Stimulated activated CD4-positive, alpha-beta T cell treated with anti-CD3 and anti-CD28 coated beads, Interleukin-2, amount 100 ng/mL, for 4 hours (primary cell): ENCODE measurements at places on chromosomes 5 and 9.

- DNase-seq = no peak
Measured at GRCh38 chr5:110092955-110093785, 403.4 kb downstream of the MAN2A1 start.

GRCh38 chr9:20319641-20320337 lies 302.5 kb downstream of the MLLT3 start:
- no peak for DNase-seq

DNA sequence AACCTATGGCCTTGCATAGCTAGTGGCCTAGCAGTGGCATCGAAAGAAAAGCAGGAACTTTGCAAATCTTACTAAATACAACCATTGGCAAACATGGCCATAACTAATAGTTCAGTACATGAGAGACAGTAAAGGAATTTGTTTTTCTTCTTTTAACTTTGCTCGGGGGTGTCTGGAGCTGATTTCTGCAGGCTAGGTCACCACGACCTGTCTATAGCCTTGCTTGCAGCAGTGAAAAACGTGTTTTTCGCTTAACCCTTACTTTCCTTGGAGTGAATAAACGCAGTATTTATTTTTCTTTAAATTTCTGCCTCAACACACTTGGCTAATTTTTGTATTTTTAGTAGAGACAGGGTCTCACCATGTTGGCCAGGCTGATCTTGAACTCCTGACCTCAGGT lies 19.9 kb downstream of the NAIF1 start:
- DNase-seq = no peak

DNA sequence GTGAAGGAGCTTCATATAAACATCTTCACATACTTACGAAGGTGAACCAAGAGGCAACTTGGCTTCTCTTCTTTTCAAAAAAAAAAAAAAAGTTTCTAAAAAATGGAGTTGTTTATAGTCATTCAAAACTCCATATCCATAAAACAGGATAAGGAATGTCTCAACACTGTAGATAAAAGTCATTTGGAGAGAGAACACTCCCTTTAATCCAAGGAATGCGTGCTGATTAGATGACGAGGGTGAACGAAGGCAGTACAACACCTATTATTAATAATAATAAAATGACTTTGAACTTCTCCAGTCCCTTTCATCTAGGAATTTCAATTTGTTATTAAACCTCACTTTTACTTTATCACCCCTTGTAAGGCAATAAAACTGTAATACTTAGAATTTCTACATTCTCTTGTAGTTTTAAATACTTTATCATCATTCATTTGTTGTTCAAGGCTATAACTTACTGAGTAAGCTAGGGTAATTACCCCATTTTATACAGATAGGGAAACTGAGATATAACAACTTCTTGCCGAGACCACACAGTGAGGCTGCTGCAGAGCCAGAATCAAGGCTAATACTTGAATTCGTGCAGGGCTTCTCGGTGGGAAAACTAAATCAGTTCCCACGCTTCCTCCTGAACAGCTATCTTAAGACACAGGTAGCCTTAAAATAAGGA lies 377.1 kb downstream of the EFNA5 start:
- DNase-seq = no peak

DNA sequence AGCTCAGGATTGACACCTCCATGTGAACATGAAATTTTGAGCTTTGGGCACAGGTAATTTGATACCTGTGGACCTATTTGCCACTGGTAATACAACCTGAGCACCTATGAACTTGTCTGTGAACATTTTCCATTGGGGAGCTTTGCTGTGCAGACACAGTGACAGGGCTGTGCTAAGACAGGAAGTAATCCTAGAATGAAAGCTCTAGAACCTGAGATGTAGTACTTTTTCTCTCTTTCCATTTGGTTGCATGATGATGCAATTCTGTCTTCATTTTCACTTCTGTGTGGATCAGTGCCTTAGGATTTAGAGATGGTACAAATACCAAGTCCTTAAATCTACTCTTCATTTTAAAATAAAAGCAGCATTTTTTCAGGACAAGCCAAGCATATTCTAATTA lies 216.9 kb downstream of the NR3C1 start:
- DNase-seq = no peak

DNA sequence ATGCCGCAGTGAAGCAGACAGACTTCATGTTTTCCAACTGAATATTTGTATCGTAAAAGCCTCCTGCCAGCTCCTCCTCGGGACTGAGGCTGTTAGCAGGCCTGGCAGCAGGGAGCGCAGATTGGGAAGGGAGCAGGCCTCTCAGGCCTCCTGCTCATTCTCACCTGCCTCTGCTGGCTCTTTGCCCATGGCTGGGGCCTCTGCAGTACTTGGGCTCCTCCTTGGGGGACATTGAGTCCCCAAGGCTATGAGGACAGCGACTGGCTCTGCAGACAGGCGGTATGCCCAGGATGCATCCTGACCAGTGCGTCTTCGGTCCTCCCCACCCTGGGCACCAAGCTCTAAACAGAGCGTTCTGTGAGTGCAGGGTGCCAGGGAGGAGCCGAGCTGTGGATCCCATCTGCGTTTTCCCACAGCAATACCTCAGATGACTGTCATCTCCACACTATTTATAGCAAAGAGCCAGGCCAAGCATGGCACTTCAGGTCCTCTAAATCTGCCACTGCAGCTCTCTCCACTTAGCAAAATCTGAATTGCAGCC lies 38.7 kb downstream of the TSTD2 start:
- DNase-seq = no peak

- DNase-seq = no peak
Measured at GRCh38 chr9:72187121-72187695, 38.0 kb downstream of the GDA start.

GRCh38 chr9:122378236-122378635 lies 7.4 kb downstream of the PTGS1 start:
- DNase-seq = no peak

GRCh38 chr9:100287186-100287585 lies 65.6 kb downstream of the TEX10 start:
- DNase-seq = no peak

GRCh38 chr5:16768184-16768583 lies 151.4 kb upstream of the RETREG1 start:
- DNase-seq = no peak

DNA sequence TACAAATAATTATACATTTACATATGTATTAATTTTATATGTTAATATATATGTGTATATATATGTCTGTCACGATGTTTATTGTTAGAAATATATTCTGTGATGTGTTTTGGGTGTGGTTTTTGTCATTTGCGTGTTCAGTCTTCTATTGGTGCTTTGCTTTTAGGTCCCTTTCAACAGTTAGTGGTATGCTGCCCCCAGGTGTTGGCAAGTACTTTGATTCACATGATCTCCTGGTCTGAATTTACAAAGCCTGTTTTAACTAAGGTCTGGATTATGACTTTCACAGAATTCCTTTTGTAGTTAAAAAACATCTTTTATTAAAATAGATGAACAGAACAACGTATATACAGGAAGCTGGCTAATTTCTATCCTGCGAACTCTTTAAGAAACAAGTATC lies 271.5 kb downstream of the CCDC171 start:
- DNase-seq = no peak

- DNase-seq = no peak
Measured at GRCh38 chr5:68216245-68217046, 890 bp downstream of the PIK3R1 start.

- DNase-seq = no peak
Measured at GRCh38 chr5:146690880-146691355, 174.9 kb upstream of the GPR151 start.

DNA sequence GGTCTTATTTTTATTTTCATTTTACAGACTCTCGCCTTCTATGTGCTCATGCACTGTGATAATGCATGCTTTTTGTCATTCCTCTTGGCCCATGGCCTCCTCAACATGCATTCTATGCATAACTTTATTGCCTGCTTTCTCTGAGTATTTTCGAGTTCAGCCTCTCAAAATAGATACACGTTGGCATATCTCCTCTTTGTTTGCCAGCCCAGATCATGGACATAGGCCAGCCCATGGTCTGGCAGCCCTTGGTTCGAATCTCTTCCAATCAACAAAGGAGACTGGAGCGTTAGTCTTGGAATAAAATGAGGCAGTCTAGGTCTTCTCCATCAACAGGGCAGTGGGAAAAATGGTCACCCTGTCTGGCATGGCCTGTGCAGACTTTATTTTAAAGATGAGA lies 279.5 kb upstream of the ADAMTS16 start:
- no peak for DNase-seq

GRCh38 chr9:138022121-138022741 lies 144.6 kb downstream of the CACNA1B start:
- DNase-seq = no peak

DNA sequence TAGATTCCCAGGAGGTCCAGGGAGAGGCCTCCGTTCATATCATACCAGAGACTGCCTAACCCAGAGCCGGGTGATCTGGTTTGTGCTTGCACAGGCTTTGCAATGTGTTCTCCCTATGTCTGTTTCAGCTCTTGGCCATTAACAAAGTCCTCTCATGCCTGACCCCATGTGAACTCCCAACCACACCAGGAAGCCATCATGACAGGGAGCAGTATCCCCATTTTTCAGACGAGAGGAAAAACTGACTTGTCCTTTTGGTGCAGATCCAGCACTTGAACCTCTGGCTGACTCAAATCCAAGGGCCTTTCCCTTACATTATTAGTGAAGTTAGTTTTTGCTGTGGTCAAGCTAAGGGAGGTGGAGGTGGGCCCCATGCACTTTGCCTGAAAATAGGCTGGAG lies 58.4 kb downstream of the TEX10 start:
- DNase-seq = no peak

DNA sequence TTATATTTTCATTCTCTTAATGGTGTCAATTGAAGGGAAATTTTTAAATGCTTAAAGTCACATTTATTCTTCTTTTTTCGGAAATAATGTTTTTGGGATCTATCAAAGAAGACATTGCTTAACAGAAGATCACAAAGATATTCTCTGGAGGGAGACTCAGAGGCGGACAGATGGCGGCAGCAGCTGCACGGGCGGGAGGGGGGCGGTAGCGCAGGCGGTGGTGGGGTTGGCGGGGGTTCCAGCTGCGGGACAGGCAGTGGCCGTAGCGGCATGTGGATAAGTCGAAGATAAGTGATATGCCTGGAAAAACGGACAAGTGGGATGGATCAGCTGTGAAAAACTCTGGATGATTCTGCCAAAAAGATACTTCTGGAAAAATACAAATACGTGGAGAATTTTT lies 31.6 kb upstream of the ZDHHC11B start:
- no peak for DNase-seq

DNA sequence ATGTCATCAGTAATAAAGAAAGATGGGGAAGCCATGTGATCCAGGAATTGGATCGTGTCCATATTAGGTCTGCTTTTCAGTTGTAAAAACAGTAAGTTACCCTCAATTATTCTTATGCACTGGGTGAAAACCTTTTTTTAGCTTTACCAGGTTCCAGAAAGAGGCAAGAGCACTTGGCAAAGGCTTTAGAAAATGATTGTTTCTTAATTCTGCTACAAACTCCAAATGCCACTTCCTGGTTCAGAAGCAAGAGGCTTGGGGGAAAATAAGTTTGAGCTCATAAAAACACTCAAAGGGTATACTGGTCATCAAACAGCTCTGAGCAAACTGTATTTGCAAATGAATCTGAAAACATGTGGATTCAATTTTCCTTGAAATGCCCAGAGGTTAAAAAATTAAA lies 615.6 kb downstream of the EBF1 start:
- DNase-seq = no peak

DNA sequence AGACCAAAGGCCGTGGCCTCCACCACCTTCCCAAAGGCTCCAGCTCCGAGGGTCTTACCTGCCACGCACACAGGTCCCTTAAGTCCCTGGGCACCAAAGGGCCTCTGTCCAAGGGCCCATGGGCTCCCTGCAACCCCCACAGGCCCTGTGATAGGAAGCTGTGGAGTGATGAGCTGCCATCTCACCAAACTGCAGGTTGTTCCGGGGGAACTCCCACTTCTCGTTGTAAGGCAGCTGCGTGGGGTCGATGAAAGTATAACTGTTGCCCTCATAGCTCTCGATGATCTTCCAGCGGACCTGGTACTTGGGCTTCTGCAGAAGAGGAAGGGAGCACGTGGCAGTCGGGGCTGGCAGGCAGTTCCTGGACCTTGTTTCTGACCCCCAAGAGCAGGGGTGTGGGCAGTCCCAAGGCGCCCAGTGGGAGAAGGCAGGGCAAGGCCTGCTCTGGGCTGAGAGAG lies 24.8 kb downstream of the CSF1R start:
- DNase-seq = no peak

DNA sequence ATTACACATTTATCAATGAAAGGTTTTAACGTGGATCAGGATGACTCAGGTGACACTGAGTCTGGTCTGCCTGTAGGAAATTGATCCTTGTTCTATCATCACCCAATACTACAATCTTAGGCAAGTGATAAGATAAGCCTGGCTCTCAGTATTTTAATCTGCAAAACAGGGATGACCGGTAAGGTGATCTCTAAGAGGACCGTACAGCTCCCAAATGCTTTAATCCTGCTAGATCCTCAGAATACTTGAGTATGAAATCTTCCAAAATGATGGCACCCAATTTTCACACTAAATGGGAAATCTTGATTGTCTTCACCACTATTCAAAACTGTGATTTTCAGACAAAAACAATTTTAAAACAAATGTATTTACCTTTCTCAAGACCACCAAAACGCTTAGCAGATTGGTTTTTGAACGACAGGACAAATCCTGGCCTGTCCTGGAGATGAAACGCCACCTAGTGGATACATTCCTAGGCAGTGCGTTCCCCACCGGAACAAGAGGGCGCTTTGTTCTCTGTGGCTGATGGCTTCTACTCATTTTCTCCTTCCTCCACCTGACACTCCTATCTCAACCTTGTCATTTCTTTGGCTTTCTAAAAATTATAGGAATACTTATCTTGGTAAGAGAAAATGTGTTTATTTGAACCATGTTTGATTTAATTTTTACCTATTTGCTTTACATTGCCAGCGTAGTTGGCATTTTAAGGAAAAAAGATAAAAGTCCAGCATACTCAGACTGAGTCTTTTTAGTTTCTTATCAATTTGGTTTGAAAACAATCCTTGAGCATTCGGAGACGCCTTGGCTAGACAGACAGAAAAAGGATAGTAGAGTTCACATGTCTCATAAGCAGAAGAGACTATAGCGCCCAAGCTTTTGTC lies 41.2 kb upstream of the VCAN start:
- DNase-seq = peak; percentile 13

DNA sequence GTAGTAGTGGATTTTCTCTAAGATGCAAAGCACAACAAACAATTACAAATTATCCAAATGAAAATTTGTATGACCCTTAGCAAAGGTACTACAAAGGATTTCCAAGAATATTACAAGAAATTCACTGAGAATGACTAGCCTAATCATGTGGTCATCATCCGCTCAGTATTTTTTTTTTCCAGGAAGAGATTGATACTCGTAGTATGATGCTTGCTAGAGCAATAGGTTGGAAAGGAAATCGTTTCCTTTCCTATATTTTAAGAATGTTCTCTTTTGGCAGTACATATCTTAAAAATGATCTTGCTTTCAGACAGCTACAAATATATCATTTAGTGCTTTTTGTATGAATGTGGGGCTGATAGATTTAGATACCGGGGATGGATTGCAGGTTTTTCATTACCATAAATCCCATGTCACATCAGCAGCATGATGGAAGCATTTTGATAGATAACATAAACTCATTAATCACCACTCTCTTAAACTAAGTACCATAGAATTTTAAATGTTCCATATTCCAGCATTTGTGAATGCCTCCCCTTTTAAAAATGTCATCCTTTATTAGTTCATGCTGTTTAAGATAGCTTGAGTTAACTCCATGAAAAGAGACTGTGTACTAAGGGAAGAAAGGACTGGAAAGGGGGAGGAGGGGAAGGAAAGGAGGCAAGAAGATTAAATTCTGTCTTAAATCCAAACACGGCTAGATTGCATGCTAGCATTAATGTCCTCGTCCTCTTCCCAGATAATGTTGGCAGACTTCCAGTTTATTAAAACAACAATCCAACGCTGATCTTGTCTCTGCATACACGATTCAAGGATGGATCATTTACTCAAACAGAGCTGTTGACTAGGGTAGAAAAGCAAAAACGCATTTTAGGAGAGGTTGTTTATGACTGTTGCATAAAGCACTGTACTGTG lies 311.7 kb upstream of the ZNF608 start:
- no peak for DNase-seq
